GM12891 (cell line): ENCODE measurements at places on chromosomes 7 and 10.

DNA sequence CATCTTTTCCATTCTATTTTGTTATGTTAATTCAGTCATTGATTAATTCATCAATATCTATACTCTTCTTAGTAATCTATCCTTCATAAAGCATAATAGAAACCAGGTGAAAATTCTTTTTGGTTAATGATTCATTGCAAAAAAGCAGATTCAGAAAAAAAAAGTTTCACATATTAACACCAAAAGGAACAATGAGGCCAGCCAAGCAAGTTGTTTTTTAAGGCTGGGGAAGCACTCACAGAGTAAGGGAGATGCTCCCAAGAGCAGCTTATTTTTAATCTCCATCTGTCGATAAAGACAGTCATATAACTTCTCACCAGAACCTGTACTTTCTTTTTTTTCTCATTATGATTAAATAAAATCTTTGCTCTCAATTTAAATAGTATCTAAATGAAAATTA is 95.8 kb downstream of the CACNA2D1 start:
- DNase-seq, result no peak

DNA sequence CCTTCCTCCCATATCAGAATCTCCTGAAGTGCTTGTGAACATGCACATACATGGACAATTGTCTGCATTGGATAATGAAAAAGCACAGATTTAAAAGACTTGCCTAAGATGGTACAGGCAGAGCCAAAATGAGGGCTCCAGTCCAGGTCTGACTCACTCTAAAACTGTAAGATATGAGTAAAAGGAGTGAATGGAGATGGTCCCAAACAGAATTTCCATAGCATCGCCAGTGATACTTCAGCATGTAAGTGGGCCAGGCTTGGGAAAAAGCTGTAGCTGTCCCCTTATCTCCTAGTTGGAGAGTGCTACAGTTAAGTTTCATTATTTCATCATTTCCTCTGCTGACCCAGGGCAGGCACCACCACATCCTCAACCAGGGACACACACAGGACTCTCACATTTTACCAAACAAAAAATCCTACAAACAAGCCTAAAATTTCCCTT is 26.4 kb upstream of the IL6 start:
- DNase-seq, result no peak

GRCh38 chr7:13148548-13148947 is 461.1 kb downstream of the ARL4A start:
- no peak for DNase-seq

- DNase-seq, result no peak
These were observed 309.3 kb downstream of the KCNMA1 start for GRCh38 chr10:77328272-77328816.

- DNase-seq, result no peak
These were observed 164.0 kb downstream of the SDK1 start for GRCh38 chr7:3464900-3465622.

DNA sequence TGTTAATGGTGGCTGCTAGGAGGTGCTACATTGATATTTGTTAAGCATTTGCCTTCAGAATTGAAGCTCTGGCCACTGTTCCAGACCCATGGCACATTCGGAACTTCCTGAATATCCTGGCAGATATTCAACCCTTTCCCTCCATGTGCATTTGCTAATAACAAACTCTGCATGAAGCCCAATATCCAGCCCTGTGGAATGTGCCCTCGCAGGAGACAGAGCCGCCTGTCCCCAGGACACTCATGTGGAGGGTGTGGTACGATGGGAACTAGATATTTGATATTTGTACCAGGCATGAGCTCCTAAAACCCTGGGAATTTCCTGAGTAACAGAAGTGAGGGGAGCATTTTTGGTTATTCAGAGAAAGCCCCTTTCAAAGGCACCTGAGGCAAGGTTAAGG is 21.6 kb upstream of the ARHGAP22 start:
- no peak for DNase-seq

GRCh38 chr7:1593091-1593866 is 23.4 kb upstream of the PSMG3 start:
- no peak for DNase-seq

DNA sequence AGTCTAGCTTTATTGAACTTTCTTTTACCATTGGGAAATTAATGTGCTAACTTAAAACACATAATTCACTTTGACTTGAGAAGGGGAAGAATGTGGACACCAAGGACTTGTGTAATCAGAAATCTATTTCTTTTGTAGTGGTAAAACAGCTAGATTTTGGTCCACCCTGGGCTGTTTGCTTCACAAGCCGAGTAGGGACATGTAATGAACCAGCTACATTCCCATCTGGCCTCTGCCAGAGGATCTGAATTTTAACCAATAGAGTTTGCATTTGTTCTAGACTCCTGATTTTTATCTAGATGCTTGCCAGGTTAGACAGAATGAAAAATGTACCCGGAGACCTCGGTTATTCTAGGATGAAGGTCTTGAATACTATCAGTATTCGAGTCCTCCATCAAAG is 1.9 kb downstream of the CACNB2 start:
- DNase-seq, result no peak

- no peak for DNase-seq
These were observed 10.0 kb upstream of the LRRC4 start for GRCh38 chr7:128041203-128041602.

DNA sequence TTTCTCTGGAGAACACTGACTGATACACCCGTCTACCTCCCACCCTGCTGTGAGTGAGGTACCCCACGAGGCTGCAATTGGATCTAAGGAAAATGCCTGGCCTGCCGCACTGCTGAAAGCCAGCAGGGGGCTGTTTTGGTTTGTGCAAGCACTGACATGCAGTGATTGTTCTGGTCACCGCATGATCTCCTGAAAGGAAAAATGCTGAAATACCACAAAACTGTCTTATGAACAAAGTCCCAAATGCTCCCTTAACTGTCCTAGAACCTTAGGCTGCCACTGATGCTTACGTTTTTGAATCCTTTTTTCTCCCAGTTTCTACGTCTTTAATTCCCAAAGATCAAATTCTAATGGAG is 132.7 kb downstream of the JCAD start:
- no peak for DNase-seq

DNA sequence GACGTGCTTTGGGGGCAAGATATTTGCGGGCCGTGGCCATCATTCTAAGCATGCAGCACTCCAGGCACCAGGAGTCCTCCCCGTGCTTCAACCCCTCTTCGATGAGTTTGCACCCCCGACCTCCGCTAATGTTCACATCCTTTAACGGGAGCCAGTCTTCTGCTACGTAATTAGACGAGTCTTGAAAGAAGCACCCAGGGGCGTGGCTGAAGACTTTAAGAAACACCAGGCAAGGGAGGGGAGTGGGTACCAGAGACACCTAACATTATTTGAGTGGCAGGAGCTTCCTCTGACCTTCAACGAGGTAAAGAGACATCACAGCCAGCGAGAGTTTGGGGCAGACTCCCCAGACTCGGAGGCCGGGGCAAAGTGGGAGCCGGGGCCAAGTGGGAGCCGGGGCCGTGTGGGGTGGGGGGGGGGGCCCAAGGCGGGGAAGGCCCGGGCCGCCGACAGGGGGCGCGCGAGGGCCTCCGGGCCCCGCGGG is 31.1 kb upstream of the TOMM7 start:
- DNase-seq, result no peak

GRCh38 chr7:98322331-98323270 is 41.1 kb downstream of the BRI3 start:
- DNase-seq, result no peak

DNA sequence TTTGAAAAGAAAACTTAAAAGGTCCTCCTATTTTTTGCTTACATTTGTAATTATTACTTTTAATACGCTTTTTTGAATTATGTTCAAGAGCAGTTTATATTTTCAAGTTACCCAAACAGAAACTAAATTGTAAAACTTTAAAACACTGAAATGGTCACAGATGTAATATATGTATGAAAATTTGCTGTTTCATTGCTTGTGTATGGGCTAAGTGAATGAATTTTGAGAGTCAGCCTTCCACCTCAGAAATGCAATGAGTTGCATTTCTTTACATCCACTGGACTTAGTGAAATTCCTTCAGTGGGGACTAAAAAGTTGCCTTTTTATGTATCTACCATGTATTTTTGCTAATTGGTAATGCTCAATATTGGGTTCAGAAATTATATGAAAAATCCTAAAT is 1.6 kb downstream of the VPS26A start:
- no peak for DNase-seq

DNA sequence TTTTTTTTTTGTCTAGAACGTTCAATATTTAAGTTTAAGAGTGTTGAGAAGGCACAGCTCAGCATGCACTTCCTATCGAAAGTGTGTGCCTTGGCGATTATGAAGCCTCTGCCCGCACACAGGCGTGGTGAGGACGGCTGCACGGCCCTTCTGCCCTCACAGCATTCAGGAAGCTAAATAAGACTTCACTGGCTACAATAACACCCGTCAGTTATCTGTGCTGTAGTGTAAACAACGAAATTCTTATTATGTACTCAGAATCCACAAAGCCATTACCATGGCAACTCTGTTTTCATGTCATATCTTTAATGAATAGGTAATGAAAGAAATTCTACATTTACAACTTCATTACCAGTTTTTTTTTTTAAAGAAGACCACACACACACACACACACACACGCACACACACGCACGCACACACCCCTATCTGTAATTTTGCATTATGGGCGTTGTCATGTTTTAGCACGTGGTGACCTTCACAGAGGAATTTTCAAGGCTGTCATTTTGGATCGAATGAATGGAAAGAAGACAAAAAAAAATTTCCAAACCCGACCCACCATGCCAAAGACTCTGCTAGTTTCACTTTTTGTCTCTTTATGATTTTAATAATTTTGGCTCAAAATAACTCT is 254.8 kb upstream of the CTBP2 start:
- DNase-seq, result no peak

DNA sequence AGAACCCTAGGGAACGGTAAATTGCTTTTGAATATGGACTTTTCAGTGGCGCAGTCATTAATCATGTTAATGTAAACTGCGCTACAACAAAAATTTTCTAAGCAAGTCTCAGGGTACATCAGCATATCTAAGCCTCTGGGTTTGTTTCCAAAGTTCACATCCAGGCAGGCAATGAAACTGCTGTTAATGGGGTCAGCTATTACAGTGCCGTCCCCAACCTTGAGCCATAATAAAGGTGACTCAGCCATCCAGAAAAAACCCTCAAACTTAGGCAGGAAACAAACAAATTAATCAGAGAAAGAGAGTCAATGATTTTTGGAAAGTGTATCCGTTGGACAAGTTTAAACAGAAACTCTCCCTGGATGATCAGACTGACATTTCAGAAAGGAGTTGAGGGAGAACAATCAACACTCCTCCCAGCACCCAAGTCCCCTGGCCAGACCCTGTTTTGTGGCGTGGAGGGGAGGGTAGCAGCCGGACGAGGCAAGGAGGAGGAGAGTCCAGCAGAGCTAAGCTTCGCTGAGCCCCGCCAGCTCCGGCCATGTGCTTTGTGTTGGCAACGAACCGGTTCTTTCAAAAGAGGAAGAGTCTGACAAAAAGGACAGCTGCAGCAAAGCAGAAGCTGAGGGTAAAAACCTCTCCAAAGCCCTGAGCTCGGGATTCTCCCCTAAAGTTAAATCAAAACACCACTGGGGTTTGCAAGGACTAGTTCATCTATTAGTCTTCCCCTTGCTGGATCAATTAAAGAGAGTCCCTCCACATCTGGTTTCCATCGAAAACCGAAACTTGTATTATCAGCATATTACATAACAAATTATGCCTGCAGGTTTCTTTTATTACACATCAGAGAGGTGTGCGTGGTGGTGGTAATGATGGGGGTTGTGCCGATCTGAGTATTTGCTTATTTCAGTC is 3.6 kb downstream of the FAM53B start:
- DNase-seq, result no peak

GRCh38 chr10:84837041-84837812 is 508.8 kb downstream of the CCSER2 start:
- no peak for DNase-seq
